ENCODE measurements at places on chromosomes 12 and 14.

GRCh38 chr14:51086044-51086443 is 8.9 kb downstream of the TRIM9 start:
- no peak for DNase-seq

GRCh38 chr12:107564946-107565345 is 120.7 kb upstream of the PWP1 start:
- no peak for DNase-seq

DNA sequence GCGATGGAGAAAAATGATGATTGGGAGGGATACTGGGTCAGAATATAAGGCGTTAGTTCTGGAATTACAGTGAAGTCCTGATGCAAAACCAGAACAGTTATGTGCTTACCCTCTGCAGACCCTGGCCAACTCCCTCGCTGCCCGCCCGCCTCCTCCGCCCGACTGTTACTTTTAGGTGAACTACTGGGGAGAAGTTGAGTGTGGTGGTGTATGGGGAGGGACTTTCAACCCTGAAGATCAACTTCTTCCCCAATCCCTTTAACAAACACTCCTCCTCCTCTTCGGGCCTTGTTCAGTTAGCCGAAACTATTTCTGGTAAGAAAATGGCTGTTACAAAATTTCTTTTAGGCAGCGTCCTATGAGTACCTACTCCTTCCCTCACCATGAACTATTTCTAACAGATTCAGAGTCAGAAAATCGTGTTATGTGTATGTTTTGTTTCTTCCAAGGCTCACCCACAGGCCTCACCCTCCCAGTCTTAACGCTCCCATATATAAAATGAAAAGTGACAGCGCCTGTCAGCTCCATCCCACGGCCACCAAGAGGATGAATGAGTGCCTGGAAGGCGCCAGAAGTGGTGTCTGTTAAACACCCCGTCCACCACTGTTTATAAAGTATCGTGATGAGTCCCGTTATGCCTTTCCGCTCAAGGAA is 1.3 kb downstream of the FBXO33 start:
- DNase-seq = no peak

- no peak for DNase-seq
Measured at GRCh38 chr12:24404086-24404815, 454.8 kb upstream of the SOX5 start.

DNA sequence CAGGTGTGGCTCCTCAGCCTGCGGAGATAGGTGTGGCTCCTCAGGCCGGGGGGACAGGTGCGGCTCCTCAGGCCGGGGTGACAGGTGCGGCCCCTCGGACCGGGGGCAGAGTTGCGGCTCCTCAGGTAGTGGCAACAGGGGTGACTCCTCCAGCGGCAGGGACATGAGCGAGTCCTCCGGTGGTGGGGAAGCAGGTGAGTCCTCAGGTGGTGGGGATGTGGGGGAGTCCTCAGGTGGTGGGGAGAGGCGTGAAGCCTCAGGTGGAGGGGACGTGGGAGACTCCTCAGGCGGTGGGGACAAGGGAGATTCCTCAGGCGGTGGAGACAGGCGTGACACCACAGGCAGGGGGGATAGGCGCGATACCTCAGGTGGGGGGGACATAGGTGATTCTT is 9.2 kb downstream of the KMT2D start:
- no peak for DNase-seq

GRCh38 chr12:66599816-66600215 is 79.1 kb downstream of the GRIP1 start:
- no peak for DNase-seq

GRCh38 chr12:118189741-118190191 is 53.8 kb downstream of the PEBP1 start:
- no peak for DNase-seq

DNA sequence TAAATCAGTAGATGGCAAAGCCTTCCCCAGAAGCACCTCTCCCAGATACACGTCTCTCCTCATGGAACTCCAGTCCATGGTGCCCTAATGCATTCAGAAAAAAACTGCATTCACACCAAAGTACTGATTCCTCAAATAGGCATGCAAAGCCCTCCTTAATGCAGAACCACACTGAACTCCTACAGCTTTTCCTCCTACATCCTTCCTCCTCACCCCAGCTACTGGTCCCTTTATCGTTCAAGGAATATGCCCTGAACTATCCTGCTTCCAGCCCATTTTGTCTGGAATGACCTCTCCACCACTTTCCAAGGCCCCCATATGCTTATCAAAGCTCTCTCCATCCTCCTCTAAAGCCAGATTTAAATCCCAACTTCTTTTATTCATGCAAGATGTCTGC is 21.3 kb downstream of the SMUG1 start:
- DNase-seq = no peak

GRCh38 chr14:91417120-91417982 is at the start of gene CCDC88C:
Gene CCDC88C, minus strand, starts transcription at chr14:91417820. Its CDS starts 130 bp downstream, at chr14:91417690.
- peak; percentile 82 for DNase-seq

DNA sequence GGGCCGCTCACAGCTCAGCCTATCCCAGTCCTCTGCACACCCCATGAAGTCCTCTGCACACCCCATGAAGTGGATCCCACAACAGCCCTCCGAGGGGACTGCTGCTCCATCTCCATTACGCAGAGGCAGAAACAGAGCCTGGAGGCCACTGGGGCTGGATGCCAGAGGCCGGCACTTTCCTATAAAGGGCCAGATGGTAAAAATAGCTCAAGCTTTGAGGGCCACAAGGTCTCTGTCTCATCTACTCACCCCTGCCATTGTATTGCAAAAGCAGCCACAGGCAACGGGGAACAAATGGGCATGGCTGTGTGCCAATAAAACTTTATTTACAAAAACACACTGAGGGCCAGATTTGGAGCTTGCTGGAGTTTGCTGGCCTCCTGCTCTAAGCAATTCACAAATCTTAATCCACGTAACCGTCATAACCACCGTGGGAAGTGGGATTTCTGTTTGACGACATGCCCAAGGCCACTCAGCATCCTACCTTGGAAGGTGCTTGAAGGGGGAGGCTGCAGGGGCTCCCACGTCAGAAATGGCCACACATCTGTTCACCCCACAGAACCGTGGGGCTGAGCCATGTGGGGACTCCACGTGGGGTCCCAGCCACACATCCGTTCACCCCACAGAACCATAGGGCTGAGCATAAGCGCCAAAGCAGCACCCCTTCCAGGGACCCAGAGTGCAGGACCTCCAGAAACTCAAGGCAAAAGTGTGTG is 92.0 kb downstream of the NCOR2 start:
- no peak for DNase-seq

- peak; percentile 57 for DNase-seq
Measured at GRCh38 chr12:126747530-126748149, 1519.3 kb upstream of the TMEM132C start.

GRCh38 chr14:28243600-28243999 is 523.0 kb upstream of the FOXG1 start:
- DNase-seq = no peak

- DNase-seq = no peak
Measured at GRCh38 chr14:92780444-92781232, 13.5 kb upstream of the GOLGA5 start.

Data from activated naive CD8-positive, alpha-beta T cell treated with anti-CD3 and anti-CD28 coated beads, Interleukin-2, amount 50 U/mL, for 24 hours (primary cell).